ENCODE measurements at places on chromosomes 13 and 19.

DNA sequence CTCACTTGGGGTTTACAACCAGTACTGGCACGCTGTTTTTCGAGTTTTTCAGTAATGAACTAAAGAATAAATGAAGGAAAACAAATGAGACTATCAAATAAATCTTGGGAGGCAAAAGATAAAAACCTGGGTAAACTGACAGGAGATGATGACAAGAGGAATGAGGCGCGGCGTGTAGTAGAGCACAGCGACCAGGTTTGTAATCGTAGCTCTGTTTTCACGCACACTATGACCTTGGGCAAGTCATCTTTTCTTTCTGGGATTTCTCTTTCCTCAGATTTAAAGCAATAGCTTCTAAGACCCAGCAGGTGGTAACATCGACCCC is 419 bp downstream of the MRPS31 start:
- DNase-seq, result no peak

DNA sequence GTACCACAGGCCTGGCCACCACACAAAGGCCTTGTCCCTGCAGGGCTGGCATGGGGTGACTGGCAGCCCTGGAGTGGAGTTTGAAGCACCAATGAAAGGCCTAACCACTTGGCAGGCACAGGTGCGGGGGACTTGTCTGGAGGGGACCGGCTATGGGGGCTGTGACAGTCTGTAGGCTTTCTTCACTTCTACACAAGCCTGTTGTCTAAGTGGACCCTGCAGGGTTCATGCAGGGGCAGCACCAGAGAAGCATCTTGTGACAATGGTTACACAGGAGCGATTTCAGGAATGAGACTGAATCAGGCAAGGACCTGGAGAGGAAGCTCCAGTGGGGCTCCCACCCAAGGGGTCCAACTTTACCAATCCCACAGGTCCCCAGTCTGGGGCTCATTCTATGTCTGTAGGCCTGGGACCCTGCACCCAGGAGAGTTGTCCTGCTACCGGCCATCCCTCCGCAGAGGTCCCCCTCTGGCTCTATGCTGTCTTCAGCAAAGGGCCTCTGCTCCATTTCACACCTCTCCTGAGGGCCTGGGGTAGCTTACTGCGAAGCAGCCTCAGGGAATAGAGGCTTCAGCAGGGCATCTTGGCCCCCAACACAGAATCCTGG is 2.3 kb upstream of the ZNF837 start:
- no peak for DNase-seq

- no peak for DNase-seq
Measured at GRCh38 chr19:29715701-29716581, 880 bp upstream of the C19orf12 start.

GRCh38 chr19:54023191-54023590 is 31.8 kb downstream of the CACNG6 start:
- DNase-seq, result no peak

DNA sequence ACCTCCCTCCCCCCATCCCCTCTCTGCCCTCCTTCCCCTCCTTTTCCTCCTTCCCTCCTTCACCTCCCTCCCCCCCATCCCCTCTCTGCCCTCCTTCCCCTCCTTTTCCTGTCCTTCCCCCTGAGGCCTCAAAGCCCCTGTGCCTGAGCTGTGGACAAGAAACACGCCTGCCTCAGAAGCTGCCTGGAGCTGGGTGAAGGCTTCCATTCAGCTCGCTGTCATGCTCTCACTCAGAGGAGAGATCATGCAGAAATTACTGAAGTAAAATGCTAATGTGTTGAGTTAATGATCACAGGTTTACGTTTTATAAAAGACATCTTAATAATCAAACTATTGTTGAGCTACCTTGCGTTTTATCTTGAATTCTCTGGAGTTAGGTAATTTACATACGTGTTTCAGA is 114.5 kb downstream of the ATP11A start:
- no peak for DNase-seq

GRCh38 chr13:108155185-108156106 is 59.9 kb downstream of the LIG4 start:
- DNase-seq, result peak; percentile 12

- no peak for DNase-seq
Measured at GRCh38 chr19:30268601-30269000, 103.6 kb upstream of the ZNF536 start.

DNA sequence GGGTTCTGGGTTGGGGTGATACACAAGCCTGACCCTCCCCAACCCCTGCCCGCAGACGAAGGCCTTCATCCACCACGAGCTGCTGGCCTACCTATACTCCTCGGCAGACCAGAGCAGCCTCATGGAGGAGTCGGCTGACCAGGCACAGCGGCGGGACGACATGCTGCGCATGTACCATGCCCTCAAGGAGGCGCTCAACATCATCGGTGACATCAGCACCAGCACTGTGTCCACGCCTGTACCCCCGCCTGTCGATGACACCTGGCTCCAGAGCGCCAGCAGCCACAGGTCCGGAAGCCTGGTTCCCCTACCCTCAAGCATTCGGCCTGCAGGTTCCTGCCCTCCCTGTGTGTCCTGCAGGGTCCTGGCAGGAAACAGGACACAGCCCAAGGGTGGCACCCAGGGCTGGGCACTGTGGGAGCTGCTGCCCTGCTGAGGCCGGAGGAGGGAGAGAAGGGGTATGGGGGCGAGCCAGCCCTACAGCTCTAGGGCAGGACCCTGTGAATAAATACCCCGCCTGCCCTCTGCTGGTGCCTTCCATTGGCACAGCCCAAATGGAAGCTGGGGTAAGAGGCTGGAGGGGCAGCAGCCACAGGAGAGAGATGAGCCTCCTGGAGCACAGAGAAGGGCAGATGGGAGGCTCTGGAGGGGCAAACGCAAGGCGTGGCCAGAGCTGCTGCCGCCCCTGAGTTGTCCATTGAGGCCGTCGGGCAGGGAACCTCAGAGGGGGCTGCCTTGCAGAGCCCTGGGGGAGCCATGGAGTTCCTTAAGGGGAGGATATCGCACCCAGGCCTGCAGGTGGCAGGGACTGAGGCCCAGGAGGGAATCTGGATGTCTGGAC is 6.8 kb downstream of the TMED1 start:
- no peak for DNase-seq
